ENCODE measurements at places on chromosomes 12 and 14.
A peak's percentile ranks its signal among the peaks of the same experiment; 100 is the strongest.

- DNase-seq: no peak
Measured at GRCh38 chr12:95429172-95429510, 44.8 kb upstream of the METAP2 start.

- no peak for DNase-seq
Measured at GRCh38 chr12:28517101-28517500, 326.8 kb downstream of the CCDC91 start.

- DNase-seq: no peak
Measured at GRCh38 chr14:56358851-56359614, 220.6 kb upstream of the TMEM260 start.

DNA sequence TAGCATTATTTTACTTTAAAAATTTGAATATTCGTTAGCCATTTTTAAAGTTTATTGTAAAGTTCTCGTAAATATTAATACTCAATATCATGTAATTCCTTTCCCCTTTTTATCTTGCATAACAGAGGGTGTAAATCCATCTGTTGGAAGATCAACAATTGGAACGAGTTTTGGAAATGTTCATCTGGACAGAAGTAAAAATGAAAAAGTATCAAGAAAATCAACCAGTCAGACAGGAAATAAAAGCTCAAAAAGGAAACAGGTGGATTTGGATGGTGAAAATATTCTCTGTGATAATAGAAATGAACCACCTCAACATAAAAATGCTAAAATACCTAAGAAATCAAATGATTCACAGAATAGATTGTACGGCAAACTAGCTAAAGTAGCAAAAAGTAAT lies 1.8 kb downstream of the PMCH start:
- no peak for DNase-seq

GRCh38 chr14:103386713-103387329 lies 1.6 kb downstream of the MARK3 start:
- no peak for DNase-seq

GRCh38 chr12:1544996-1545700 lies 49.2 kb downstream of the FBXL14 start:
- peak; percentile 46 for DNase-seq

GRCh38 chr14:66078006-66078405 lies 408.2 kb upstream of the CCDC196 start:
- DNase-seq: peak; percentile 87

GRCh38 chr12:92076101-92076500 lies 69.5 kb downstream of the BTG1 start:
- DNase-seq: no peak

DNA sequence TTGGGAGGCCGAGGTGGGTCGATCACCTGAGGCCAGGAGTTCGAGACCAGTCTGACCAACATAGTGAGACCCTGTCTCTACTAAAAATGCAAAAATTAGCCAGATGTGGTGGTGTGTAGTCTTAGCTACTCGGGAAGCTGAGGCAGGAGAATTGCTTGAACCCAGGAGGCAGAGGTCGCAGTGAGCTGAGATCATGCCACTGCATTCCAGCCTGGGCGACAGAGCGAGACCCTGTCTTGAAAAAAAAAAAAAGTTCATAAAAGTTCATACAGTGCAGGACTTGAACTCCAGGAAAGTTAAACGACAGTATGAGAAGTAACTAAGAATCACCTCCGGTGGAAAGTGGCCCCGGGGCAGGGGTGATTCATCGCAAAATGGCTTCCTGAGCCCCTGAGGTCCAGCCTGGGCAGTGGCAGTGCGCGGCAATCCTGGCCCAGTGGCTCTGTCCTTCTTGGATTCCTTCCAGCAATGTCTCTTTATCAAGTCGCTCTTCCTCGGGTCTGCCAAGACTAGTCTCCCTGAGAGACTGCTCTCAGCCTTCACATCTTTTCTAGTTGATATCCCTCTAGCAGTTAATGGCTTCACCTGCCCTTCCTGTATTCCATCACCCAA lies 16.7 kb upstream of the MAP1LC3B2 start:
- DNase-seq: no peak

All from COR-L47 (cell line).